ENCODE measurements at places on chromosomes 6 and 20.

DNA sequence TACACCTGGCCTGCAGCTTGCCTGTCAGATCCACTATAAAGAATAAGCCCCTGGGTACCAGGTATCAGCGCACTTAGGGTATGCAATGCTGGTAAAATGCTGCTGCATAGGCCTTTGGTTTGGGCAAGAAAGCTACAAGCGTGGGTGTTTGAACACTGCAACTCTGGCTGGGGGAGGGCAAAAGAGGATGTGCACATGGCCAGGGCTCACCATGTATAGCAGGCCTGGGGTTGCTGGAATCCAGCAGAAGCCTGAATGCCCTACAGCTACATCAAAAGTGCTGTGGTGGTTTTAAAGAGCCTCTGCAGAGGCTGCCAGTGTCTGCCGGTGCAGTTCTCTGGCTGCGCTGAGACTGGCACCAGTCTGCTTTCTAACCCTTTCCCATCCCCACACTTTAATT, 51.7 kb downstream of the UQCC1 start:
- DNase-seq, result no peak

GRCh38 chr6:48564036-48564820, 453.2 kb upstream of the PTCHD4 start:
- DNase-seq, result no peak

DNA sequence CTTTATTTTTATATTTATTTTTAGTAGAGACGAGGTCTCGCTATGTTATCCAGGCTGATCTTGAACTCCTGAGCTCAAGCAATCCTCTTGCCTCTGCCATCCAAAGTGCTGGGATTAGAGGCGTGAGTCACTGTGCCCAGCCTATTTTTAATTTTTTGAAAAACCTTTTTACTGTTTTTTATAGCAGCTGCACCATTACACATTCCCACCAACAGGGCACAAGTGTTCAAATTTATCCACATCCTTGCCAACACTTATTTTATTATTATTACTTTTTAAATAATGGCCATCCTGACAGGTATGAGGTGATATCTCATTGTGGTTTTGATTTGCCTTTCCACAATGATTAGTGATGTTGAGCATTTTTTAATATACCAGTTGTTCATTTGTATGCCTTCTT, 42.5 kb downstream of the PACSIN1 start:
- DNase-seq, result no peak

GRCh38 chr20:22684763-22685443, 100.5 kb upstream of the FOXA2 start:
- DNase-seq, result no peak

DNA sequence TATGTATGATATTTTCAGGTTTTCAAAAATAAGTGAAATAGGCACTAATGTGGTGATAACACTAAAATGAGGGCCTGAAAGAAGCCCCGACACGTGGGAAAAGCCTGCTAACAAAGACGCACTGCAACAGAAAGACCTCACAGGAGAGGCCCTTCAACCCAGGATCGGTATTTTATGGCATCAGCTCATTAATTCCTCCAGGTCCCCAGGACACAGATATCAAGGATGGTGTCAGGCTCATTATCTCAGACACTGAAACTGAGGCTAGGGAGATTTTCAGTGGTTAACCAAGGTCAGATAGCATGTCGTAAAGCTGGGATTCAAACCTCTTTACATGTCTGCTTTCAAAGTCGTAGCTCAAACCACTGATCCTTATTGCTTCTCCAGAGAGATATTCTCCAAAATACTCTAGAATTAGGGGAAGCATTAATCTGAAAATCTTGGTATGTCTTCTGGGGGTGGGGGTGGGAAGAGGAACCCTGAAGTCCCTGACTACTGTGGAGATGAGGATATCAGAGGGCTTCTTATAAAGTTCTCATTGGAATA, 64.1 kb downstream of the PPP1R3G start:
- no peak for DNase-seq

DNA sequence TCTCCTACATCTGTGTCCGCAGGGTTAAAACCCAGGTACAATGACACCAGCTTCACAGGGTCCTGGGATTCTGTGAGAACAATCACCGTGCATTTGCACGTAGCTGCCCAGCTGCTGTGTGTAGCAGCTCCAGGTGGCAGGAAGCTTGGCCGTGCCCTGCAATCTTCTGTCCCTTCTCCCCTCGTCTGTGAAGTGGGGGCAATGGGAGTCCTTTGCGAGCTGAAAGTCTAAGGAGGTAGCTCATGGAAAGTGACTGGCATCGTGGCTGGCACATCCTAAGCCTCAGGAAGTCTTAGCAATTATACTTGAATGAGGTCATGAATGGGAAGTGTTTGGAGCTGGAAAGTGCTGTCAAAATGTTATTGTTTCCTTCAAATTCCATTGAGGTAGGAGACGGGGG, 137.1 kb downstream of the SMOC2 start:
- no peak for DNase-seq

DNA sequence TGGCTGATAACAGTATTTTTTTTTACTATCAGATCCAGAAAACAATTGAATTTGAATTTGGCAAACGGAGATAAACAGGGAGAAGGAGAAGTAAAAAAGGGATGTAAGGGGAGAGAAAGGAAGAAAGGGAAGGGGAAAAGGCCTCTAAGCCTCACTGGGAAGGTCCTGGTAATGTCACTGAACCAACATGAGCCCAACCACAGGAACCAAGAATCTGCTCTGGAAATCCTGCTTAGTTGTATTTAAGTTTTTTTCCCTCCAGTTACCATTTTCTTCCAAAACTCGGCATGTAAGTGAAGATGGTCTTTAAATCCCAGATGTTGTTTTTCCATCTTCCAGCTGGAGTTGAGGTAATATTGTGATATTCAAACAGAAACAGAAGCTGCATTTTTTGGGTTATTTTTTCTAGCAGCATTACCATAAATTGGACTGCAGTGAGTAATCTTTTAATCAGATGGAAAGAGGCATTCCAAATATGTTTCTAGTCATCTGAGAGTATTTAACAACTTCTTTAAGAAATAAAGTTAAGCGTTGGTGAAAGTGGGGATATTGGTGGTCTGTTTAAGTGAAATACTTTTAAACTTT, 91.1 kb downstream of the TXNDC5 start:
- DNase-seq, result no peak

Data from amniotic stem cell (primary cell).